Mesenteric fat pad (tissue), 1 donor: ENCODE measurements at places on chromosomes 4 and X.
A peak's percentile ranks its signal among the peaks of the same experiment; 100 is the strongest.

- peak; percentile 2 for DNase-seq
Measured at GRCh38 chr4:5757536-5757935, 46.5 kb downstream of the EVC start.

GRCh38 chr4:78254893-78255292, 197.8 kb downstream of the FRAS1 start:
- no peak for DNase-seq

- no peak for DNase-seq
Measured at GRCh38 chr4:24742773-24743172, 52.6 kb upstream of the SOD3 start.

DNA sequence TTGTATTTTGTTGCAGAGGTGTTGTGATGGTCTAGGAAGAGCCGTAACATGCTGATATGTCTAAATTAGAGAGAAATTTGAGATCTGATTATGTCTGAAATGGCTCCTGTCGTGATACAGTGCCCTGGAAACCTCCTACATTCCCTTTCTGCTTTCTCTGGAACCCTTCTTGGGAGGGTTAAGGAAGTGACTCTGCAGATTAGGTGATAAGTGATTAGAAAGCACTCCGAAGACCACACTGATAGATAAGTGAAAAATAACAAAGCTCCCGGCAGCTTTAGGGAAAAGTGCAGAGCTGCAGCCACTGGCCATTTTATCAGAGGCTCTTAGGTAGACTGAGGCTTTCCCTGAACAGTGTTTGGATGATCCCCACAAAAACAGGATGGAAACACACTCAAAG, 110.6 kb downstream of the MGST2 start:
- no peak for DNase-seq

- no peak for DNase-seq
Measured at GRCh38 chrX:13742397-13743176, 8.0 kb downstream of the OFD1 start.

- DNase-seq = no peak
Measured at GRCh38 chr4:8685831-8686230, 93.3 kb downstream of the CPZ start.

DNA sequence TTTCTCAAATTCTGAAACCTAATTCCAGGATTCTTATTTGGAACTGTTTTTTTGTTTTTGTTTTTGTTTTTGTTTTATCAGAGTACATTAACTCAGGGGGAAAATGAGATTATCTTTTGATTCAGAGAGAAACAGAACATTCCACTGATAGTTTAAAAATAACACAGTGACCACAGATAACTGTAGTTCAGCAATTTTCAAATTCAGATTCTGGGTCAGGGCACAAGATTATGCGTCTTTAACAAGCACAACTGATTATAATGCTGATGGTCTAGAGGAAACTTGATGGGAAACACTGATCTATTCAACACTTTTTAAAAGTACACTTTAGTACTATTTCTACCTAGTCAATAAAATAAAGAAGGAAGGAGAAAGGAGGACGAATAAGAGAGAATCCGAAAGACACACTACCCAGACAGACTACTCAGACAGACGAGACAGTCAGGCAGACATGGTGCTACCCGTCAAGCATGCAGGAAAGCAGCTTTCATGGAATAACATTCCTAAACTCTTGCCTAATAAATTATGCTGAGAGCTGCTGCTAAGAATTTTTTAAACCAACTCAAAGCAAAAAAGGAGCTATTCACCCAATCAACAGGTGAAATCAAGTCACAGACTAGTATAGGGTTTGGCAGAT, 59.0 kb downstream of the APBB2 start:
- DNase-seq = no peak

GRCh38 chr4:126241634-126242033, 926.9 kb downstream of the FAT4 start:
- DNase-seq = no peak

GRCh38 chrX:131365766-131366165, 76.7 kb upstream of the IGSF1 start:
- no peak for DNase-seq

- no peak for DNase-seq
Measured at GRCh38 chr4:81346719-81347118, 125.0 kb downstream of the RASGEF1B start.

DNA sequence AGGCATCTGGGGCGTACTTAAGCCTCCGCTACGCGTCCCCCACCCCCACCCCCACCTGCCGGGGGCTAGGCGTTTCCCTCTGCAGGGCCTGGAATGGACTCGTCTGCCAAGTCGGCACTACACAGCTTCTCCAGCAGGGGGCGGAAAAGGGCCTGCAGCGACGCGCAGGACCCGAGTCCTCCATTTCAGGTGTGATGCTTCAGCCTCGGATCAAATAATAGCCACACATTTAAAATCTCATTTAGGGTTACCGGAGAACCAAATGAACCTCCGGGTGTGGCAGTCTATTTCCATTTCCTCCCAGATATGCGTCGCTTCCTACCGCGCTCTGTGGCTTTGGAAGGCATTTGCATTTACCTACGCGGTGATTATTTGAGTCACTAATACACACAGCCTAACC, 2.9 kb downstream of the PAK3 start:
- no peak for DNase-seq

DNA sequence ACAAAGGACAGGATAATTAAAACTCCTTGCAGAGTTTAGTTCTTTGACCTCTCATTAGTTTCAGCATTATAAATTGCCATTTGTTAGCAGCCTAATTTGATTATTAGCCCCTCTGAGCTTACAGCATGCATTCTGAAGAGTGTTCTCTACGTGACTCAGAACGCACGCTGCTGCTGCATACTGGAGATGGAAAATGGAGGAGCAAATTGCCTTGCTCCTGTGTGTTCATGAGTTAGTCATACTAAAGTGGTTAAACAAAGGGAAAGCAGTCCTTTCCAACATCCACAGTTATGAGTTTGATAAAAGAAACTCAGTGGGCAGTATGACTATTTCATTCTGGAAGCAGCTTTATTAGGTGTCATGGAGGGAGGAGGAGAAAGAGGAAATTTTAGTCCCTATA, 922.5 kb downstream of the RPA4 start:
- DNase-seq = no peak

- DNase-seq = no peak
Measured at GRCh38 chrX:148940411-148940996, 440.1 kb downstream of the AFF2 start.

DNA sequence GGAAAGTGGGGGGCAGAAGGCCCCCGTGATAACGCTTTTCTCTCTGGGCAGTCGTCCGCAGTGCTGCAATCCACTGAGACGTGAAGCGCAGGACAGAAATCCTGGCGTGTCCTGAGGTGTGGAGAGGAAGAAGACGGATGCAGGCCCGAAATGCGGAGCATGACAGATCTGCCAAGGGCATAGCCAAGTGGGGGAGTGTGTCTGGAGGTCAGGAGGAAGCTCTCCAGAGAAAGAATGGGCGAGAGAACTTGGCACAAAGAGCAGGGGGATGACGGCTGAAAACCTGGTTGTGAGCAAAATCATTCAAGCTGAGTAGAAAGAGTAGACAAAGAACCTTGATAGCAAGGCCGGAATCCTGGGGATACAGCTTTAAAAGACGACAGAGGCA, 23.7 kb upstream of the HELT start:
- no peak for DNase-seq
